GM12865 (cell line): ENCODE measurements at places on chromosomes 6 and 20.
A peak's percentile ranks its signal among the peaks of the same experiment; 100 is the strongest.

DNA sequence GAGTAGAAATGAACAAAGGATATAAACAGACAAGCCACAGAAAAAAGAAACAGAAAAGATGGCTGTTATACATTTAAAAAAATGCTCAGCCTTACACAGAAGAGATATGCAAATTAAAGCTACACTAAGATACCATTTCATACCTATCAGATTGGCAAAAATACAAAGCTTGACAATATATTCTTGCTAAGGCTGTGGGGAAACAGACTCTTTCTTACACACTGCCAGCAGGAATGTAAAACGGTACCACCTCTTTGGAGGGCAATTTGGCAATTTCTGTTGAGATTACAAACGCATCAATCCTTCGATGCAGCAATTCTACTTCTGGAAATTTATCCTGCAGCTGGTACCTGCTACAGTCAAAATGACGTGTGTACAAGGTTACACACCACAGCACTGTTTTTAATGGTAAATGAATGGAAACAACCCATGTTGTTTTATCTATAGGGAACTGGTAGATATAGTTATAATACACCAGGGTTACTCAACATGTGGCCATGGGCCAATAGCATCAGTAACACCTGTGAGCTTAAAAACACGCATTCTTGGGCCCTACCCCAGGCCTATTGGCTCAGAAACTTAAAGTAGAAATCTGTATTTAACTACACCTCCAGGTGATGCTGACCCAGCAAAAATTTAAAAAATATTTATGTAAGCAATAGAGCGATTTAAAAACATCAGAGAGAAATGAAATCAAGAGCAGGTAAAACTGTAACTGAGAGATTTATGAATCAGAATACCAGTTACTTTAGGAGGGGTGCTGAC is 53.3 kb downstream of the TRAM2 start:
- DNase-seq = no peak

- peak; percentile 82 for DNase-seq
Measured at GRCh38 chr20:10476319-10476724, 41.2 kb downstream of the SLX4IP start.

DNA sequence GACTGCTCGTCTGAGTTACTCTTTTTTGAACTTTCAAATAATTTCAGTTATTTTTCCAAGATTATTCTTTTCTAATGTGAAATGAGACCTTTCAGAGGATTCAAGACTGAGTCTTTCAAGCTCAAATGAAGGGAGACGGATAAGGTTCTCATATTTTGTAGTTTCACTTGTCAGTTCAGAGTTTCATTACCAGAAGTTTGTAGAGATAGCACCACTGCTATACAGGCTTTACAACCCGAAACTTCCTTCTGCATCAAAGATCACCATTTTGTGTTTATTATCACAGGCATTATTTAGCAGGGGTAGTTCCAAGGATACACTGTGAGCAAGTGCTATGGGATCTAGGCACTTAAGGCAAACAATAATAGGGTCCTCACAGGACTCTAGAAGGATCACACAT is 74.7 kb upstream of the EPHA7 start:
- DNase-seq = no peak

DNA sequence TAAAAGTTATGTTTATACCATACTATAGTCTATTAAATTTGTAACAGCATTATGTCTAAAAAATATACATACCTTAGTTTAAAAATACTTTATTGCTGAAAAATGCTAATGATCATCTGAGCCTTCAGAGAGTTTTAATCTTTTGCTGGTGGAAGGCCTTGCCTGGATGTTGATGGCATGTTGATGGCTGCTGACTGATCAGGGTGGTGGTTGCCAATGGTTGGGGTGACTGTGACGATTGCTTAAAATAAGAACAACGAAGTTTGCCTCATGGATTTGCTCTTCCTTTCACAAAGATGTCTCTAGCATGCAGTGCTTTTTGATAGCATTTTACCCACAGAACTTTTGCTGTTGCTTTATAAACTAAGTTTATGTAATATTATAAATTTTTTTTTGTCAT is 68.6 kb downstream of the QKI start:
- no peak for DNase-seq

DNA sequence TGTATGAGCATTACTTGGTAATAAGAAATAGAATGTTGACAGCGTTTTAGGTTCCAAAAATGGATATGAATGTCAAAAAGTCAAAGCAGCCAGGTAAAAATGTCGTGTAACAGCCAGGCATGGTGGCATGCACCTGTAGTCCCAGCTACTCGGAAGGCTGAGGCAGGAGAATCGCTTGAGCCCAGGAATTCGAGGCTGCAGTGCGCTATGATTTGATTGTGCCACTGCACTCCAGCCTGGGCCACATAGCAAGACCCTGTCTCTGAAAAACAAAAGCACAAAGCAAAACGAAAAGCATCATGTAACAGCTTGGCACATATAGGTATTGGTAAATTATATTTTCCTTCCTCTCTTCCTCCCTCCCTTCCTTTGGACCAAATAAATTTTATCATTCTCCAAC is 16.2 kb upstream of the FOXP4 start:
- DNase-seq = no peak

DNA sequence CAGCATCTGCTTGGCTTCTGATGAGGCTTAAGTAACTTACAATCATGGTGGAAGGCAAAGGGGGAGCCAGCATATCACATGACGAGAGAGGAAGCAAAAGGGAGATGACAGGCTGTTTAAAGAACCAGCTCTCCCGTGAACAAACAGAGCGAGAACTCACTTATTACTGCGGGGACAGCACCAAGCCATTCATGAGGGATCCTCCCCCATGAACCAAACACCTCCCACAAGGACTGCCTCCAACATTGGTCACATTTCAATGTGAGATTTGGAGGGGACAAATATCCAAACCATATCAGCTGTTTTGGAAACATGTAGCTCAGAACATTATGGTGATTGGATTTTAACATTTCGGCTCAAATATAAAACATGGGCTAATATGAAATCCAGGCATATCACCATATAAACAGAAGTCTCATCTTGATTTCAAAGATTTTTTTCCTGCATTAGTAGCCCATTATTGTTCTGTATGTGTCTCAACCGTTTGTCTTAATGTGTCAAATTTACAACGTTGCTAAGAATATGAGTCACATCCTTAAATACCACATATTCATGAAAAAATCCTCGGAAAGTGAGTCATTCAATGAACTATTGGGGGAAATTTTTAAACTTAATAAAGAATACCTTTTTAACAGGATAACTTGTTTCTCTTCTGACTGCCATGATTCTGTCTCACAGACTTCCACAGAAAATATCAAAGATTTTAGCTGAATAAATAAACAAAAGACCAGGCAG is 894.3 kb downstream of the TFAP2A start:
- peak; percentile 64 for DNase-seq

DNA sequence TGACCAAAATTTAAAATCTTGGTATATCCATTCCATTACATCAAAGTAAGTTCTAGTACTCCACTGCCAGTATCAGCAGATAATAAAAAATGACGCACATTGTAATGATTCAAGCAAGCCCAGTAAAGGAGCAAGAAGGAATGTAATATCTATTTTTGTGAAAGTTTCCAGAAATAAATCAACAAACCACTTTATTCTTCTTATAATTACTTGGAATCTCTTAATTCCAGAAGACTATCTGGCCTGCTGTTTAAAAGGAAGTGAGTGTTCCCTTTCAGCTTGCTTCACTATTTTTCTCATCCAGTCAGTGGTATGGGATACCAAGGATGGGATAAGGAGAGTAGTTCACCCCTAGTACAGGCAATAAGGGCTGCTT is 42.2 kb upstream of the DSE start:
- no peak for DNase-seq

GRCh38 chr20:8474027-8474668 is 342.1 kb downstream of the PLCB1 start:
- no peak for DNase-seq

DNA sequence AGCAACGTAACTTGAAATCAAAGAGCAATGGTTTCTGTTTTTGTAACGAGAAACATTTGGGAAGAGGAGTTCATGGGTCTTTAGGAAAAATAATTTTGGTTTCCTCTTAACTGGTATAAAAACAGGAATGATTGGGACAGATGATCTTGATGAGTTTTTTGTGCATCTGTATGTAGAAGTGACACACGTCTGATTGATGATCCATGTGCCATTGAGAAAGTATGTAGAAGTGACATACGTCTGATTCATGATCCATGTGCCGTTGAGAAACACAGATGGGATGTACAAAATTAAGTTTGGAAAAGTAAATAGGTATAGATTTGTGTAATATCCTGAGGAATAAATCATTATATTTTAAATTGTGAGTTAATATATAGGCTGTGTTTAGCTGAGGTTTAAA is 2.1 kb downstream of the KIAA1586 start:
- DNase-seq = no peak

- peak; percentile 67 for DNase-seq
Measured at GRCh38 chr20:53842301-53843099, 227.9 kb downstream of the BCAS1 start.

DNA sequence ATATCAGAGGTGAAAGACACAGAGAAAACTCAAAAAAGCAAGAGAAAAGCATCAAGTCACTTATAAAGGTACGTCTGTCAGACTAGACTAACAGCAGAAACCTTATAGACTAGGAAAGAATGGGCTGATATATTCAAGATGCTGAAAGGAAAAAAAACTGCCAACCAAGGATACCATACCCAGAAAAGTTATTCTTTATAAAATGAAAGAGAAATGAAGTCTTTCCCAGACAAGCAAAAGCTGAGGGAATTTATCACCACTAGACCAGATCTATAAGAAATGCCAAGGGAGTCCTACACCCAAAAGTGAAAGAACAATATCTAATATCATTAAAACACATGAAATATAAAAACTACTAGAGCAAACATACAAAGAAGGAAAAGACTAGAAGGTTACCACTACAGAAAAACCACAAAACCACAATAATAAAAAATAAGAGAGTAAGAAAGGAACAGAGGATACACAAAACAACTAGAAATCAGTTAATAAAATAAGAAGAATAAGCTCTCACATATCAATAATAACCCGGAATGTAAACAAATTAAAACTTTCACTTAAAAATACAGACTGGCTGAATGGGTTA is 6.2 kb downstream of the MOXD1 start:
- no peak for DNase-seq

DNA sequence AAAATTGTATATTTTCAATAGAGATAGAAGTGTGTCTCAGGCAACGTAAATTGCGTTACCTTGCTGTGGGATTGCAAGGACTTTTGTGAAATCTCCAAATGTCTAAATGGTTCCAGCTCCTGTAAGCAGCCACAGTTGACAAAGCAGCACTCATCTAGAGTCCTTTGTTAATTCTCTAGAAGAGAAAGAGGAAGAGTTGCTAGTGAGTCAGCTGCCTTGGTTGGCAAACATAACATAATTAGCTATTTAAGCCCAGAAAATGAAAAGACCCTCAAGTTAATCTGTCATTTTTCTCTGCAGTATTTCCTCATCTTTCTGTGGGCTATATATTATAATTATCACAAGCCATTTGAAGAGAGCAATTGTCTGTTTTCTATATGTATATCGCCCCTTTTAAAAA is 66.4 kb upstream of the FABP7 start:
- DNase-seq = no peak

DNA sequence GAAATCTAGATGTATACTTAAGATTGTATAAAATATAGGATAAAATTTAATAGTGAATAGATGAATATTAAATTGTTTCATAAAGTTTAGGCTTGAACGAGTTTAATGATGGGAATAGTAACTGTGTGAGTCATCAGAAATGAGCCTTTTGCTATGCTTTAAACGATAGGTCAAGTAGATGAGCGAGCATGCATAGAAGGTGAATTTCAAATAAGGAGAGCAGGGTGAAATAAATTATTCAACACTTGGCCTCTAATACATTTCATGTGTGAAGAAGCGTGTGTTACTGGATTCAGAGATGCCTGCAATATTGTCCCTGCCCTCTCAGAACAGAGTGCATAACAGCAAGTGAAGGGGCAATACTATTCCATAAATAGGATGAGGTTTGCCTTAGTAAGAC is 74.4 kb upstream of the EYA4 start:
- no peak for DNase-seq

GRCh38 chr6:37115236-37115895 is 54.6 kb upstream of the PIM1 start:
- no peak for DNase-seq
